Mesenchymal stem cell (in vitro differentiated cells and primary cell): ENCODE measurements at places on chromosomes 2 and 18.

GRCh38 chr2:238848691-238848975, 748 bp downstream of the TWIST2 start:
- no peak for DNase-seq

DNA sequence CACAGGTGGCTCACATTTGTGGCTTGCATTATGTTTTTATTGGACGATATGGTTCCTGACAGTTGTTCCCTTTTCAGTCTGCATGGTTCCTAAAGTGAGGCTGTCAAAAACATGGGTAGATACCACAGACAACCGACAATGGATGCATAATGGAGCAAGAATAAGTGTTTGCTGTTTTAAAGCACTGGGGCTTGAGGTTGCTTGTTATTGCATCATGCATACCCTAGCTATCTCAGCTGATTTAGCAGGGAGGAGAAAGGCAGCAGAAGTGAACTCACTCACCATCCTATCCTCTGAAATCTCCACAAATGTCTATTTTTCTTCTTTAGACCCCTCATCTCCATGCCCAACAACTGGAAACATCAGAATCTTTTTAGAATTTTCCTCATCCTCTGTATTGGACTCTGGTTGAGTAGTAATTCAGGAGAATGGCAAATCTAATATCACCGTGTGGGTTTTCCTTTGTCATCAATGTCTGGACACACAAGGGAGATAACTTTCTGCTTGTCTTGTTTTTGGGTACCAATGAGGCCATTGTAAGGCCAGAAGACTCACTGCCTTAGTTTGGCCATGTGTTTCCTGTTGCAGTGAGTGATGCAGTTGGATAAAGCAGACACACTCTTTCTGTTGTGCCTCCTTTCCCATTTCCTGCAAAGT, 46.7 kb downstream of the FBXO48 start:
- DNase-seq = no peak

DNA sequence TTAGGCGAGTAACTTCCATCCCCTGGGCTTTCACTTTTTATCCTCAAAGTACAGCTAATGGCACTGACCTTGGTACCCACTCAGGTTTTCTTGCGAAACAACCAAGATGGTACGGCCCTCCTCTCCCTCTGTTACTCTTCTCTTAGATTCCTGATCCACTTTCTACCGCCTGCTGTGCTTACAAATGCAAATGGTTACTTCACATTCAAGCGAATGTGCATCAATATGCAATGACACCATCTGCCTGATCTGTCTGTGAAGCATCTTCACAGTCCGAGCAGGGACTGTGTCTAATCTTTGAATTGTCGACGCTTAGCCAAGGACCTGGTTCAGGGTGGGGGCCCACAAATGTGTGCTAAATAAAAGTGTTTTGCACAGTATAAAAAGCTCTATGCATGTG, 112.2 kb downstream of the TRIB2 start:
- no peak for DNase-seq

- no peak for DNase-seq
Measured at GRCh38 chr18:69885841-69886531, 61.7 kb downstream of the CD226 start.

DNA sequence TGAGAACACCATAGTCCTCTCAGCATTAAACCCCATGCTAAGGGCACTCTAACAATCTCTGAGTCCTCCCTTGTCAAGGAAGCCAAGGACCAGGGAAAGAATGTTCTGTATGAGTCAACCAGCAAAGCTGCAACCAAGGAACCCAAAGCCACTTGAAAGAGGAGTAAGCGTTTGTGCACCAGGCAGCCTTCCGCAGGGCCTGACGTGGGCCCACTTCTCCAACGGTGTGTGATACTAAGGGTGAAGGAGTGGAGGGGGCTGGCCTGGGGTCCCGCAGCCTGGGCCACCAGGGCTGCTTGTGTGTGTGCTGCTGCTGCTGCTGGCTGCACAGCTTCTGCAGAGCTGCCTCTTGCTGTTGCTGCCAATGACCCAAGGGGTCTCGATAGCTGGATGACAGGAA, 30.1 kb upstream of the GALNT14 start:
- DNase-seq = peak; percentile 4
